ENCODE measurements at places on chromosomes 11 and 22.

DNA sequence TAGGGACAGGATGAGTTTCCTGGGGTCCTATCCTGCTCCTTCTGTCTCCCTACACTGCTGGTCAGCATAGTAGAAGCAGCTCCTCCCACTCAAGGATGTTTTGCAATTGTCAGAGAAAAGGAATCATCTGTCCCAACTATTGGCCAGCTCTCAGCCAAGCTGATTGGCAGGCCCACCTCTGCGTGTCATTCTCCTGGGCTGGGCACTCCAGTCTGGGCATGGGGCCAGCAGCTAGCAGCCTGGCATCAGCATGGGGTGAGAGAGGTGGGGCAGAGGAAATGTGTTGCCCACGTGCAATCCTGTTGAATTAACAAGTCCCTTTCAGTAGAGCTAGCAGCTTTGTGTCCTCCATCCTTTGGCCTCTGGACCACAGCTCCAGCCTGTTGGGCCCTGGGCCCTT, 14.1 kb downstream of the ANKK1 start:
- no peaks in the 10 kb centered on the region for H3K27me3 ChIP-seq
- no peak for DNase-seq
- no peak overlapping the region for H3K4me3 ChIP-seq

DNA sequence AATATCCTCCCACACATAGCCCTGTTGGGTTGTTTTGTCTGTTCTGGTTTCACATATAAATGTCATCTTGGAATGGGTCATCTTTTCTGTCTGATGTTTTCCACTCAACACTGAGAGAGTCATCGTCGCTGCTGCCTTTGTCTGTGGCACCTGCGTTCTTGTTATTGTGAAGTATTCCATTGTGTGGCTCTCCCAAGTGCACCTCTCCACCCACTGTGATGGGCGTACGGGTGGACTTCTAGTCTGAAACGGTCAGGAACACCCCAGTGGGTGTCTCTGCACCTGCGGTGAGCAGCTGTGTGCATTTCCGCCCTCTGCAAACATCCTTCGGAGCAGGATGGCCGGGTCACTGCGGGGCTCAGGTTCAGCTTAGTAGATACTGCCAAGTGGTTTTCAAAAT, 34.5 kb upstream of the RTL6 start:
- no peak overlapping the region for H3K4me3 ChIP-seq
- no peaks in the 10 kb centered on the region for H3K4me1 ChIP-seq

DNA sequence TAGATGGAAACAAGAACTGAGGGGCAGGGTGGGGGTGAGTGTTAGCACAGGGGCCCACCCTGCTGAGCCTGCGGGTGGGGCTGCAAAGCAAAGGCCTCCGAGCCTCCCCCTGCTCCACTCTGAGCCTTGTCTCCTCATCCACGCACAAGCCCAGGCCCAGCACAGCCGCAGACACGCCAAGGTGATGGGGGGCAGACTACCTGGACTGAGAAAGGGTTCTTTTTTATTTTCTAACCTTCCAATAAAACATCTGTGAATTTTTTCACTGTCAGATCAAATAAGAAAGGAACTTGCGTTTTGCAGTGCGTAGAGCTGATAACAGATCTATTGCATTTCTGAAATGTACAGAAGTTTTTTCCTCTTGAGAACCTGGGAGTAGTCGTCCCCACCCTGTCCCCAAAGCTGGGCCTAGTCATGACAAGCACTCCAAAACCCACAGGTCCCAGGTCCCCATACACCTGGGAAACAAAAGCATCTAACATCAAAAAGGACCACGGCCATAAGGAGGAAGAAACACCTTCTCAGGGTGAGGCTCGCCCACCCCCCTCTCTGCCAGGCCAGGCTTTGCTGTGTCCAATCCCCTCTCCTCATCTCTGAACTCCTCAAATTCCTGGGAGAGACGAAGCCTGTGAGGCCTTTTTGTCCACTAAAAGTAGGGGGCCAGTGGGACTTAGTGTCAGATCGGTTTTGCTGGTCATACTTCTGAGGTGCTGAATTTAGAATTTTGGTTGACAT, 22.7 kb upstream of the CD5 start:
- H3K27ac ChIP-seq, result peak overlapping the region; percentile 40
- H3K27me3 ChIP-seq, result no peaks in the 10 kb centered on the region
- peaks cover 80% of the 10 kb centered on the region for H3K4me1 ChIP-seq
- no peaks in the 10 kb centered on the region for H3K36me3 ChIP-seq

DNA sequence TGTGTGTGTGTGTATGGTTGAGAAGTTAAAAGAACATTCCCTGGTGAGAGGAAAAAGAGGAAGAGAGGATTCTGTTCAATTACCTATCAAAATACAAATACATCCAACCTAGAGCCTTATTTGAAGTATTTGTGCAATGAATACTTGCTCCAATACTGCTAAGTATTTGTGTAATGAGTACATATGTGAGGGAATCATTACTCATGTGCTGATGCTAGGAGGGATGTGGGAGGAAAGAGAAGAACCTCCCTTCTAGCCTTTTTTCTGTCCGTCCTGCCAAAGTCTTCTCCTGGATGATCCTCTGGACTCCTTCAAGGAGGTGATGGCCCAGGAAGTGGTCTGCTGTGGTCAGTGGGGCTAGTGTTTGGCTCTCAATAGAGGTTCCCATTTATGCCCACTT, 36.0 kb upstream of the ACCSL start:
- H3K36me3 ChIP-seq, result no peaks in the 10 kb centered on the region
- DNase-seq, result no peak
- H3K27me3 ChIP-seq, result no peaks in the 10 kb centered on the region

GRCh38 chr11:25727944-25728343, 604.0 kb upstream of the ANO3 start:
- no peak overlapping the region for H3K27ac ChIP-seq
- no peak overlapping the region for H3K4me3 ChIP-seq
- no peaks in the 10 kb centered on the region for H3K4me1 ChIP-seq
- no peak for DNase-seq
- no peaks in the 10 kb centered on the region for H3K36me3 ChIP-seq

- no peak overlapping the region for H3K27ac ChIP-seq
- no peaks in the 10 kb centered on the region for H3K4me1 ChIP-seq
- no peak for DNase-seq
- H3K27me3 ChIP-seq, result no peaks in the 10 kb centered on the region
- H3K4me3 ChIP-seq, result no peak overlapping the region
Observed at GRCh38 chr11:79236541-79236971, 204.3 kb downstream of the TENM4 start.

GRCh38 chr11:103618528-103618927, 417.9 kb upstream of the DDI1 start:
- no peaks in the 10 kb centered on the region for H3K27me3 ChIP-seq
- H3K36me3 ChIP-seq, result no peaks in the 10 kb centered on the region
- no peaks in the 10 kb centered on the region for H3K4me1 ChIP-seq
- no peak for DNase-seq

DNA sequence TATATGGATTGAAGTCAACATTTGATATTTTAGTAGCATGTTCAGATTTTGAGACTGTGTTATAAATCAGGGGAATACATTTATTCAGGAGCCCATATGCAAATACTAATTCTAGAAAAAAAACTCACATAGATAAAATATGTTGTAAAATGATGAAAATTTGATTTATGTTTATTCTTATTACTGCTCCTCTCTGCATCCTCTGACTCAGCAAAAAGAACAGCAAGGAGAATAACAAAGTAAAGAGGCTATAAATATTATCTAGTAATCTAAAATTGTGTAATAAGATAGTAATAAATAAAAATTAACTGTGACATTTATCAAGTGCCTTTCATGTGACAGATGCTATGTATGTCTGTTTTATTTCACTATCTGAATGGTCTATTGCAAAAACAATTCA, 507.2 kb upstream of the ANO3 start:
- no peak overlapping the region for H3K27ac ChIP-seq
- no peak overlapping the region for H3K4me3 ChIP-seq
- no peaks in the 10 kb centered on the region for H3K36me3 ChIP-seq
- no peaks in the 10 kb centered on the region for H3K4me1 ChIP-seq
- no peaks in the 10 kb centered on the region for H3K27me3 ChIP-seq
- DNase-seq, result no peak

- H3K27me3 ChIP-seq, result no peaks in the 10 kb centered on the region
- H3K36me3 ChIP-seq, result no peaks in the 10 kb centered on the region
- no peak overlapping the region for H3K4me3 ChIP-seq
- no peaks in the 10 kb centered on the region for H3K4me1 ChIP-seq
Observed at GRCh38 chr11:73011126-73011817, 130.8 kb downstream of the FCHSD2 start.

- no peaks in the 10 kb centered on the region for H3K36me3 ChIP-seq
- H3K27ac ChIP-seq, result no peak overlapping the region
Observed at GRCh38 chr11:122156940-122157382, 40.9 kb upstream of the BLID start.

GRCh38 chr22:23777776-23778576, 5.3 kb downstream of the MMP11 start:
- no peak overlapping the region for H3K4me3 ChIP-seq
- H3K27ac ChIP-seq, result no peak overlapping the region
- no peak for DNase-seq
- H3K36me3 ChIP-seq, result no peaks in the 10 kb centered on the region
- no peaks in the 10 kb centered on the region for H3K27me3 ChIP-seq
- H3K4me1 ChIP-seq, result no peaks in the 10 kb centered on the region

GRCh38 chr11:22273781-22274180, 64.4 kb upstream of the SLC17A6 start:
- H3K27me3 ChIP-seq, result no peaks in the 10 kb centered on the region
- H3K4me1 ChIP-seq, result no peaks in the 10 kb centered on the region
- H3K4me3 ChIP-seq, result no peak overlapping the region
- no peak overlapping the region for H3K27ac ChIP-seq
- no peak for DNase-seq
- H3K36me3 ChIP-seq, result no peaks in the 10 kb centered on the region

GRCh38 chr22:48245196-48245485, 1482.7 kb downstream of the TBC1D22A start:
- peaks cover 17% of the 10 kb centered on the region for H3K4me1 ChIP-seq
- no peak overlapping the region for H3K4me3 ChIP-seq
- DNase-seq, result no peak
- H3K27ac ChIP-seq, result no peak overlapping the region

GRCh38 chr11:104956528-104956927, 11.8 kb downstream of the CASP4 start:
- no peak overlapping the region for H3K4me3 ChIP-seq
- no peak for DNase-seq
- H3K27ac ChIP-seq, result no peak overlapping the region
- H3K27me3 ChIP-seq, result no peaks in the 10 kb centered on the region
- H3K4me1 ChIP-seq, result peaks cover 38% of the 10 kb centered on the region

GRCh38 chr11:23684701-23685100, 812.2 kb upstream of the LUZP2 start:
- H3K27ac ChIP-seq, result no peak overlapping the region
- H3K27me3 ChIP-seq, result no peaks in the 10 kb centered on the region

DNA sequence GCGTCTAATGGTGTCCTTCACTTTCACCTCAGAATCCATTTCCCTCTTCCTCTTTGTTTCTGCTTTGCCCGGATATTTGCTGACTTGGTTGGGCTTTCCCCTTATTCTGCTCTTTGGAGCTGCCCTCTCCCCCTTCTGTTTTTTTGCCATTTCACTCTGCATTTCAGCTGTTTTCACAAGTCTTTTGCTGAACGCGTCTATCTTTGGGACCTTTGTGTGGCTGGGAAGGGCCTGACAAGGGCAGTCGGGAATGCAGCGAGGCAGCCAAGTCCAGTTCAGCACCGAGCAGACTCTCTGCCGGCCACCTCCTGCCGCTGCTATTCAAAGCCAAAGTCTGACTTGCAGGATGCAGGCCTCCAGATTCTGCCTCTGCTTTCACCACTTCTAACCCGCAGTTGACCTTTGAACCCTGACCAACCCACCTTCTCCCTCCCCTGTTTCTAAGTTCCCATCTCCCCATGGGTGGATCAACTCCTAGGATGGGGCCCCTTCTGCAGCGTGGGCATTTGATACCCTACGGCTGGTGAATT, 38.2 kb downstream of the FEZ1 start:
- no peaks in the 10 kb centered on the region for H3K36me3 ChIP-seq
- no peaks in the 10 kb centered on the region for H3K27me3 ChIP-seq
- H3K27ac ChIP-seq, result no peak overlapping the region
- no peaks in the 10 kb centered on the region for H3K4me1 ChIP-seq

GRCh38 chr22:30038219-30038618, 42.0 kb upstream of the HORMAD2 start:
- no peak overlapping the region for H3K27ac ChIP-seq
- H3K27me3 ChIP-seq, result peaks cover 5% of the 10 kb centered on the region
- H3K36me3 ChIP-seq, result no peaks in the 10 kb centered on the region

GRCh38 chr11:13118194-13118593, 109.1 kb downstream of the RASSF10 start:
- no peaks in the 10 kb centered on the region for H3K4me1 ChIP-seq
- no peak for DNase-seq
- no peak overlapping the region for H3K27ac ChIP-seq
- no peaks in the 10 kb centered on the region for H3K27me3 ChIP-seq
- H3K36me3 ChIP-seq, result no peaks in the 10 kb centered on the region

All from CD8-positive, alpha-beta memory T cell (primary cell).